ENCODE measurements at places on chromosomes 11 and 22.

- DNase-seq, result no peak
Observed at GRCh38 chr11:3195251-3196160, 23.1 kb downstream of the MRGPRG start.

DNA sequence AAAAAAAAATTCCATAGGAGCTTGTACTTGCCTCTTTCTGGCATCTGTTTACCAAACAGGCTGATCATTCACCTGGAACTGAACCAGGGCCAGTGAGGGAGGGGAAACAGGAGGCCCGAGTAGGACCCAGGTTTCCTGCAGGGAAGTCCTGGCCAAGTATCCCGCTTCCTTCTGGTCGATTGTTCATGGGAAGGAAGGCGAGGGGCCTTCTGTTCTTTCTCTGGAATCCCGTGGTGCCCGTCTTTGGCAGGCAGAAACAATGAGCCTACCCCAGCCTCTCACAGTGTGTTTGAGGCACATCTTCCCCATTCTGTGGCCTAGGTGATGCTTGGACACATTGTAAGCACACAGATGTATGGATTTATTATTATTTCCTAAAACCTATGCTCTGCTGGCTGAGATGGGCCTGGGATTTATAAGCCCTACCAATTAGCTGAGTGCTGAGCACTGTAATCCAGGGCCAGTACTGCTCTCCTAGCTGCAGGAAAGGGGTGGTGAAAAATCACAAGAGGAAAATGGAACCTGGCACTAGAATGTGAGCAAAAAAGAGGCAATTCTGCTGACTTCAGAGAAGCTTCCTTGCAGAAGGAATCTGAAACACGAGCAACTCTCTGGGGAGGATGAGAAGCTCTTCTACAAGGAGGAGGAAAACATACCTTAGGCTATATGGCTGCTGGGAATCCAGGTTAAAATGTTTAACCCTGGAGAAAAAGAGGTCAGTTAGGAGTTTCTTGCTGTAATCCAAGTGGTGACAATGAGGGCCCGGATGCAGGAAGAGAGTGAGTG lies 53.5 kb downstream of the PRR5L start:
- DNase-seq, result no peak

DNA sequence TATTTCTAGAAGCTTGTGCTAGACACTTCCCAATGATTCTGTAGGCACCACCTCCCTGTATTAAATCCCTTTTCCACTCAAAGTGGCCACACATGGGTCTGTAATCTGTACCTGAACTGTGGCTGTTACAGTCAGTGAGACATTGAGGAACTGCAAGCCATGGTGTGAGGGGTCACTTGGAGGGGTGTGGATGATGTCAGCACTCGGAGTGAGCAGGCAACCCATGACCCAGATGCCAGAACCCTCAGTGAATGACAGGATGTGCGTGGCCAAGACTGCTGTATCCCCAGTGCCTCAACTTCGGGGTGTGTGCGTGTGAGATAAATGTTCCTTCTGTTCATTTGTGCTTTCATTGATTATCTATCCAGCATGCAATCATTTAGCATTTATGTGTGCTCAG lies 14.7 kb upstream of the SHANK3 start:
- DNase-seq, result no peak

DNA sequence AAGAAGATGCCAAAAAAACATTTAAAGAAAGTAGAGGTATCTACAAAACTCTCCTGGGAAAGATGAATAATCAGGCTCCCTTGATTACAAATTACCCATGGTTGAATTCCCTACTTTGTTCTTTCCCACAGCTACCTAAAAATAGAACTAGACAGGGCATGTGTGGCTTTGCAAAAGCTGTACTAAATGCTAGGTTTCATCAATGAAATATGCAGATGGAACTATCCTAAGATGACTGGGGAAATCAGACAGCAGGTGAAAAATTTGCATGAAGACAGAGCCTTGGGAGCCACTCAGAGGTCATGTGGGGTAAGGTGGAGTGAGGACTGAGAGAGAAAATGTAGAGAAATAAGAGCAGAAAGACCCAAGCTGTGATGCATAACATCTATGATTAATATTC lies 14.7 kb downstream of the LAYN start:
- no peak for DNase-seq

DNA sequence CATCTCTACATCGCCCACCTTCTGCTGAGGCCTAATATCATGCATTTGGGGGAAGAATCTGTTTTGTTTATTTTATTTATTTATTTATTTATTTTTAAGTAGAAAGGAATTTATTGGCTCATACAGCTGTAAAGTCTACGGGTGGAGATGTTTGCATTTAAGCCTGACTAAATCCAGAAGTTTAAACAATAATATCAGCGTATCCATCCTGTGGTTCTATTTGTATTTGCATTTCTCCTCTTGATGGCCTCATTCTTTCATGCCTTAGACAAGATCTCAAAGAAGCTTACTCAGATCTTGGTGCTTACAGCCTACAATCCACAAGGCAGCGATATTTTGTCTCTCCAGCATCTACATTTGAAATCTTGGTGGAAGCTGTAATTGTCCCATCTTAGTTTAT lies 67.1 kb upstream of the CARD18 start:
- no peak for DNase-seq

GRCh38 chr11:1932681-1933080 lies 13.2 kb downstream of the TNNT3 start:
- no peak for DNase-seq
